ENCODE measurements at places on chromosomes 4 and X. TPM values are rescaled to one million over a fixed set of nuclear protein-coding genes. Genes with fewer than 3 reads are reported as not detected.

PF4V1 gene
- not detected for total RNA-seq

XAGE1B gene
- total RNA-seq = not detected

PAGE4 gene
- not detected for total RNA-seq

ARR3 gene
- total RNA-seq = not detected

AVPR2 gene
- total RNA-seq = not detected

ASB12 gene
- total RNA-seq = not detected

SCLT1 gene
- 16.2 TPM for total RNA-seq

FOXP3 gene
- total RNA-seq = not detected

TLR8 gene
- total RNA-seq = not detected

F8A3 gene
- total RNA-seq = 0.56 TPM

TRIM2 gene
- 12.7 TPM for total RNA-seq

IL13RA2 gene
- total RNA-seq = 0.32 TPM

TLR6 gene
- 1.2 TPM for total RNA-seq

SPANXN3 gene
- total RNA-seq = not detected

ZNF157 gene
- total RNA-seq = not detected

MAP9 gene
- 0.04 TPM for total RNA-seq

TCP11X2 gene
- total RNA-seq = not detected

ARMCX4 gene
- total RNA-seq = 4.6 TPM

AMER1 gene
- total RNA-seq = 2.3 TPM

IGSF1 gene
- not detected for total RNA-seq

MAGEC2 gene
- total RNA-seq = not detected

SYNPO2 gene
- 0.18 TPM for total RNA-seq

Data from pulmonary artery endothelial cell (primary cell).